ENCODE measurements at places on chromosomes 1 and 21. TPM values are rescaled to one million over a fixed set of nuclear protein-coding genes. Genes with fewer than 3 reads are reported as not detected.

Gene SLC25A34
- total RNA-seq, result 0.22 TPM

Gene PODN
- 0.22 TPM for total RNA-seq

Gene SLAMF9
- not detected for total RNA-seq

Gene LCE1F
- not detected for total RNA-seq

Gene PRKCZ
- 29.8 TPM for total RNA-seq

Gene KDM5B
- 46.2 TPM for total RNA-seq

Gene FLAD1
- 24.2 TPM for total RNA-seq

Gene DDR2
- total RNA-seq, result 3.4 TPM

Gene MAGI3
- 7.3 TPM for total RNA-seq

Gene KLHDC7A
- total RNA-seq, result not detected

Gene IFI44
- 15.0 TPM for total RNA-seq

Gene RAB3GAP2
- total RNA-seq, result 23.8 TPM

Gene CD101
- total RNA-seq, result 0.44 TPM

Gene TCP10L
- 0.44 TPM for total RNA-seq
